ENCODE measurements at places on chromosomes 2 and 18.

- no peak for DNase-seq
These were observed 7.5 kb downstream of the C2orf49 start for GRCh38 chr2:105344704-105345345.

- no peak for DNase-seq
These were observed 260.0 kb upstream of the NRXN1 start for GRCh38 chr2:51291762-51292551.

DNA sequence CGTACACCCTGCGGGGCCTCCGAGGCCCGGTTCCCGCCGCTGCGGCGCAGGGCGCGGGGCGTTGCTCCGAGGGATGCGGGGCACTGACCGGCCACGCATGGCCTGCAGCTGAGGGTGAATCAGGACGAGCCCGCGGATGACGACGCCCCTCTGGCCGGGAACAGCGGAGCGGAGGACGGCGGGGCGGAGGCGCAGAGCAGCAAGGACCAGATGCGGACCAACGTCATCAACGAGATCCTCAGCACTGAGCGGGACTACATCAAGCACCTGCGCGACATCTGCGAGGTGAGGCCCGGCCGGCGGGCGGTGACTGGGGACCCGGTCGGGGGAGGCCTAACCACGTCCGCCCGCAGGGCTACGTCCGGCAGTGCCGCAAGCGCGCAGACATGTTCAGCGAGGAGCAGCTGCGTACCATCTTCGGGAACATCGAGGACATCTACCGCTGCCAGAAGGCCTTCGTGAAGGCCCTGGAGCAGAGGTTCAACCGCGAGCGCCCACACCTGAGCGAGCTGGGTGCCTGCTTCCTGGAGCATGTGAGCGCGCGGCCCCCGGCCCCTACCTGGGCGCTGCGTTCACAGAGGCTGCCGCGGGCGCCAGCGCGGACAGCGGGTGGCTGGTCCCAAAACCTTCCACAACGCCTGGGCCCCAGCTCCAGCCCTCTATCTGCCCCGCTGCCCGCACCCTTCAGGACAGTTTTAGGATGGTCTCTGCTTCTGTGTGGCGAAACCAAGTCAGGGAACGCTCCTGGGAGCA is 53.2 kb downstream of the FAM168B start:
- DNase-seq = peak; percentile 22

DNA sequence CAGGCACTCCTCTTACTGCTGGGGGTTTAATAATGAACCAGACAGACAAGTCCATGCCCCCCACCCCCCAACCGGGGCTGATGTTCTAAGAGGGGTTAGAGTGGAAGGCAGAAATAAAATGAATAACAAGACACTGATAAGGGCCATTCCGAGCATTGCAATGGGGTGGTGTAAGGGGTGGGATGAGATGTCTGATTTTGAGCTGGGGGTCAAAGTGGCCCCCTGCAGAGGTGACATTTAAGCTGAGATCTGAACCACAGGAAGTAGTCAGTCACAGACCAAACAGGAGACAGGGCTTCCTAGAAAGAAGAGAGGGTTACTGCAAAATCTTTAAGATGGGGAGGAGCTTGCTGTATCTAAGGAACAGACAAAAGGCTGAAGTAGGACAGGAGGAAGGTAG is 180.6 kb upstream of the SH3BP4 start:
- DNase-seq = no peak

DNA sequence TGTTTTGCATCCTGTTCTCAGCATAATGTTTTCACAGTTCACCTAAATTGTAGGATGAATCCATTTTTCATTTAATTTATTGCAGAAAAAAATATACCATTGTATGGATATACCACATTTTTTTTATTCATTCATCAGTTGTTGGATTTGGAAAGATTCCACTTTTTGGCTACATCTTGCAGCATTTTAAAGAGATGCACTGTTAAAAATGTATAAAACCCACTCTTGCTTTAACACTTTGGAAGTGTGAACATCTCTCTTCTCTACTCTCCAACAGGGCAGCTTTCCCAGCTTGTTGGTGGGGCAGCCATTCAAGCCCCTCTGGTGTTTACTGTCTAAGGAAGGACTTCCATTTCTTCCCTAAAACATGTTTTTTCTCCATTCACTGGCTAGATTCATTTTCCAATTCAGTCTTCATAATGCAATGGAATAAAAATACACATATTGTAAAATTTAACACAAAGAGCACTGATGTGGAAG is 104.4 kb upstream of the CBLN2 start:
- DNase-seq = no peak

DNA sequence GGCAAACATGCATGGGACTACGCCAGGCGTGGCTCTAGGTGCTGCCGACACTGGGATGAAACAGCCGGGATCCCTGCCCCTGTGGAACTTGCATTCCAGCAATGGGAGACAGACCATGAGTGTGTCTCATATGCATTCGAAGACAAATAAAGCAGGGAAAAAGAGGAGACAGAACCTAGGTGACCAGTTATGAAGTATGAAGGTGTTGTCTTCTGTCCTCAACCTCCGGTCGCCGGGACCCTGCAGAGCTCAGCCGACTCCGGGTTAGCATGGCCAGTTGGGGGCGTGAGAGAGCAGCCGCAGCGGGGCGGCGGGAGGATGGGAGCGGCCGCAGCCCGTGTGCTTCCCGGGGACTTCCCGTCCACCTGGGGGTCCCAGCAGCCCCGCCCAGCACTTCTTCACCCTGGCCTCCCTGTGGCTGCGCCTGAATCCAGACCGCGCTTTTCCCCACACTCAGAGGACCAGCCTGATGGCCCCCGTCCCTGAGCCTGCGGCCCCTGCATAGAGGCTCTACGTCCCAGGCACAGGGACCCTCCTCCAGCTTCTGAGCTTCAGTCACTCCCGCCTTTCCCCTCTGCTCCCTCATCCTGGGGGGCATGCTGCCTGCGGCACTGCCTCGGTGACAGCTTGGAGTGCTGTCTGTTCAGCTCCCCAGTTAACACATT is 11.4 kb downstream of the ID2 start:
- peak; percentile 16 for DNase-seq

DNA sequence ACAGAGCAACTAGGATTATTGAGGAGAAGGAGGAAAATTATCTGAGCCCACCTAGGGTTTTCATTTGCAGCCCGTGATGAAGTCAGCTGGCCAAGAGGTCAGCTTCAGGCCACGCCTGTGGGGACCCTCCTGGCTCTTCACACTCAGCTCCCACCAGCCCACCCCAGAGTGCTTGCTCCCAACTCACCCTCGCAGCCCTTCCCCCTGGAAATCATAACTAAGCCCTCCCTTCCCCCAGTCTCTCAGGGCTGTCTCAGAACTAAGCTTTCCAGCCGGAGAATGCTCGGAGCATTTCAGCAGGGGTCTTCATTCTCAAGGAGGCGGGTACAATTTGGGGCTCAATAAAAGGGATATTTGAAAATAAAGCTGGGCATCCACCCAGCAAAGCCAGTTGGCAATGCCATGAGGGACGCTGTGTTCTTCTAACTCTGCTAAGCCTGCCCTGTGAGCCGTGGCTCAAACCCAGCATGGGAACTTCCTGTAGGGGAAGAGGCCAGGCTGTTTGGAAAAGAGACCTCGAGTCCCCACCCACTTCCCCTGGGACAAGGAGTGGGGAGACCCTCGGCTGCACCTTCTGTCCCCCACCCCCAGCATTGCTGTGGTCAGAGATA is 194.9 kb downstream of the CTIF start:
- no peak for DNase-seq

- no peak for DNase-seq
These were observed 183.7 kb upstream of the LHCGR start for GRCh38 chr2:48939232-48939631.

DNA sequence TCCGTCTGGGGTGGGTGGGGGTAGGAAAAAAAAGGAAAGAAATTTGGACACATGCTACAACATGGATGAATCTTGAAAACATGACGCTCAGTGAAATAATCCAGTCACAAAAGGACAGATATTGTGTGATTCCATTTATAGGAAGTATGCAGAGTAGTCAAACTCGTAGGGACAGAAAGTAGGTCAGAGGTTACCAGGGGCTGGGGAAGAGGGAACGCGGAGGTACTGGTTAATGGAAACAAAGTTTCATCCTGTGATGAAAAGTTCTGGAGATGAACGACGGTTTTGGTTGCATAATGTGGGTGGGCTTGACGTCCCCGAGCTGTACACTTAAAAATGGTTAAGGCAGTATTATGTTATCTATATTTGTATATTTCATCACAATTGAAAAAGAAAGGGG is 4.5 kb upstream of the SFTPB start:
- DNase-seq = no peak

DNA sequence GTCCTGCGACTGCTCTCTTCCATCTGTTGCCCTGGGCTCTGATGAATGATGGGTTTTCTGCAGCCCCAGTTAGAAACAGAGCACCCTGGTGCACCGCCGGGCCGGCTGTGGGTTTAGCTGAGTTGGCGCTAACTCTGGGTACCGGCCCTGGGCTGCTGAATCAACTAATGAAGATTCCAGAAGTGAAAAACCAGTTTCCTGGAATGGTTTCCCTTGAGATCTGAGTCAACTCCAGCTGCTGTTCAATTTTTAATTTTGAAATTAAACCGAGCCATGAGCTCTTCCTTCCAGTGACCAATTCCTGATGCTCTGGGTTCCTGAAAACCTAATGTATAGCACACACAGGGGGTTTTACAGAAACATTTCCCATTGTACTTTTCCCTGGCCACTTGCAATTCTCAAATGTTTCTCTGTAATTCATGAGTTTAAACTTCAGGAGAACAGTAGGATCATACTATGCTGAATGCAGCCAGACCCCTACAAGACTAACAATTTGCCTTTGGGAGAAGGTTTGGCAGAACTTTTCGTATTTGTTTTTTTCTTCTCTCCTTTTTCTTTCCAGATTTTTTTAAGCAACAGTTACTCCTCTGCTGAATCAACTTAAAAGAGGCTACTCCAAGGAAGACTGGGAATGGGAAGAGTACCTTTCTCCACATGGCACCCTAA is 5.5 kb downstream of the COL6A3 start:
- no peak for DNase-seq

- no peak for DNase-seq
These were observed 595.5 kb upstream of the ID2 start for GRCh38 chr2:8086357-8086756.

Data from CD4-positive, alpha-beta T cell treated with Interleukin-4 for 1 hour (primary cell).